Stimulated activated CD4-positive, alpha-beta T cell treated with anti-CD3 and anti-CD28 coated beads, Interleukin-12 subunit alpha, Interleukin-12 subunit beta, amount 100 ng/mL, for 4 hours (primary cell): ENCODE measurements at places on chromosomes 11 and 22.

- DNase-seq: peak; percentile 47
Measured at GRCh38 chr22:19889951-19890350, 35.3 kb upstream of the GNB1L start.

DNA sequence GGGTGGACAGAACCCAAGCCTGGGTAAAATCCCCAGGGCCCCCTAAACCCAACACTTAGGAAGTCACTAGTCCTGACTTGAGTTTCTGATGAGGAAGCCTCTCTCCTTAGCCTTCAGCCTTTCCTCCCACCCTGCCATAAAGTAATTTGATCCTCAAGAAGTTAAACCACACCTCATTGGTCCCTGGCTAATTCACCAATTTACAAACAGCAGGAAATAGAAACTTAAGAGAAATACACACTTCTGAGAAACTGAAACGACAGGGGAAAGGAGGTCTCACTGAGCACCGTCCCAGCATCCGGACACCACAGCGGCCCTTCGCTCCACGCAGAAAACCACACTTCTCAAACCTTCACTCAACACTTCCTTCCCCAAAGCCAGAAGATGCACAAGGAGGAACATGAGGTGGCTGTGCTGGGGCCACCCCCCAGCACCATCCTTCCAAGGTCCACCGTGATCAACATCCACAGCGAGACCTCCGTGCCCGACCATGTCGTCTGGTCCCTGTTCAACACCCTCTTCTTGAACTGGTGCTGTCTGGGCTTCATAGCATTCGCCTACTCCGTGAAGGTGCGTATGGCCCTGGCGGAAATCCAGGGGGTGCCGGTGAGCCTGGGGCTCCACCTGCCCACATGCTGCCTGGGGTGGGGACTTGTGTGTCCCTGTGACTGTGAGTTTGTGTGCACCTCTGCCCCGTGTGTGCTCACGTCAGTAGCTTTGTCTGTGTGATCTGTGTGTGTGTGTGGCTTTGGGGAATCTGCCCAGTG is at the start of gene IFITM1:
TSS of gene IFITM1 (plus strand) at position 254 of the 767 bp plus-strand sequence. CDS start at position 385, 131 bp downstream.
- no peak for DNase-seq

DNA sequence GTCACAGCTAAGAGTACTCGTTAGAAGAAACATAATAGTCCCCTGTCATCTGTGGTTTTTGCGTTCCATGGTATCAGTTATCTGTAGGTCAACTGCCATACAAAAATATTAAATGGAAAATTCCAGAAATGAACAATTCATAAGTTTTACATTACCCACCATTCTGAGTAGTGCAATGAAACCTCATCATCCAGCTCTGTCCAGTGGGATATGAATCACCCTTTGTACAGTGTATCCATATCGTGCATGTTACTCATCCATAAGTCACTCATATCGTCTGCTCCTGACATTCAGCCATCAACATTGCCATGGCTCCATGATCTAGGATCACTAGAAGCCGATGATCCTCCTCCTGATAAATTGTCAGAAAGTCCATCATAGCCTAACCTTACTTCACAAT is 174.9 kb upstream of the C11orf87 start:
- no peak for DNase-seq

- DNase-seq: no peak
Measured at GRCh38 chr11:16318320-16318719, 38.0 kb downstream of the SOX6 start.

DNA sequence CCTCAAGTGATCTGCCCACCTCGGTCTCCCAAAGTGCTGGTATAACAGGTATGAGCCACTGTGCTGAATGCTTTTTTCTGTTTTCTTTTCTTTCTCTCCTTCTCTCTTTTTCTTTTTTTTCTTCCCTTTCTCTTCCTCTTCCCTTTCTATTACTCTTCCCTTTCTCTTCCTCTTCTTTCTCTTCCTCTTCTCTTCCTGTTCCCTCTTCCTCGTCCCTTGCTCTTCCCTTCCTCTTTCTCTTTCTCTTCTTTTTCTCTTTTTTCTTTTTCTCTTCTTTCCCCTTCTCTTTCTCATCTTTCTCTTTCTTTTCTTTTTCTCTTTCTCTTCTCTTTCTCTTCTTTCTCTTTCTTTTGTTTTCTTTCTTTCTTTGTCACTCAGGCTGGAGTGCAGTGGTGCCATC is 1.2 kb downstream of the OOSP1 start:
- no peak for DNase-seq

DNA sequence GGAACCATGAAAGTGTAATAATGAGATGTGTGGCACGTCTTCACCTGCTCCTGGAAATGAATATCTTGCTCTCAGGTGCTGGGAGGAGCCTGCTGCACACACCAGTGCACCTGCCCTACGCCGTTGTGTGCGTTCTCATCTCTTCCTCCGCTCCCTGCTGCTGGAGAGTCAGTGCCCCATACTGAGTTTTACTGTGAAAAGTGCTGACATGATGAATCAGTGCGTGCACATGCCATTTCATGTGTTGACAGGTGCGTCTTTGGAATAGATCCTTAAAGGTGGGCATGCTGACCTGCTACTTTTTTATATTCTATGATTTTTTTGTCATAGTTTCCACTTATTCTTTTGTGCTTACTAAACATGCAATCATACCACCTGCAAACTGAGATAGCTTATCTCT is 1015.8 kb downstream of the BRD1 start:
- DNase-seq: no peak

- no peak for DNase-seq
Measured at GRCh38 chr11:102118937-102119336, 8.7 kb downstream of the YAP1 start.

DNA sequence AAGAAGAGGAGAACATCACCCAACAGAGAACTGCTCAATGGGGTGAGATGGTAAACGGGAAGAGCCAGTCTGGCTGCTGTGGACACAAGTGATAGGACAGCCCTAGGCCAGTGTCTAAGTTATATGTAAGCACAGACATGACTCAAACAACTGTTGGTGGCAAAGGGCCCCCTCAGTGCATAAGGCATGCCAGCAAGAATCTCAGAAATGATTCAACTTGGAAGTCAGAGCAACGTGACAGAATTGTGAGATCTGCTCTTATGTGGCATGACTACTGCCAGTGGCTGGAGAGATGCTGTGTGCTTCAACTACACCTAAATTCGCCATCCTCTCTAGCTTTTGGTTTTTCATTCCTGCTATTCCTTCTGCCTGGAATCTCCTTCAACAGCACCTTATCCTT is 7.4 kb downstream of the SLN start:
- no peak for DNase-seq

DNA sequence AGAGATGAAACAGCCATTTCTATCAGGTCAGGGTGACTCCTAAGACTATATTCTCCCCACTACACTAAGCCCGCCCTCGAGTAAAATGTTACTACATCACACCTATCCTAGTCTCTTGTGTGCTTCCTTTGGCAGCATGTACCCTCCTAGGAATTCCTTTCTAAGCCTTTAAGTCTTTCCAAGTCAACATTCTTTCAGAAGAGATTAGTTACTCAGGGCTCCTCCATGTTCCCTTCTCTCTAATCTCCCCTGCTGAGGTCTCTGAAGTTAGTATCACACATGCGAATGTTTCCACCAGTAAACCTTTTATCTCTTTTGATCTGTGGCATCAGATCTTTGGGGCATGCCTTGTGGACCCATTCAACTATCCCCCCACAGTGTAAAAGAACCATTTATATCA is 873.7 kb upstream of the FAT3 start:
- DNase-seq: no peak

DNA sequence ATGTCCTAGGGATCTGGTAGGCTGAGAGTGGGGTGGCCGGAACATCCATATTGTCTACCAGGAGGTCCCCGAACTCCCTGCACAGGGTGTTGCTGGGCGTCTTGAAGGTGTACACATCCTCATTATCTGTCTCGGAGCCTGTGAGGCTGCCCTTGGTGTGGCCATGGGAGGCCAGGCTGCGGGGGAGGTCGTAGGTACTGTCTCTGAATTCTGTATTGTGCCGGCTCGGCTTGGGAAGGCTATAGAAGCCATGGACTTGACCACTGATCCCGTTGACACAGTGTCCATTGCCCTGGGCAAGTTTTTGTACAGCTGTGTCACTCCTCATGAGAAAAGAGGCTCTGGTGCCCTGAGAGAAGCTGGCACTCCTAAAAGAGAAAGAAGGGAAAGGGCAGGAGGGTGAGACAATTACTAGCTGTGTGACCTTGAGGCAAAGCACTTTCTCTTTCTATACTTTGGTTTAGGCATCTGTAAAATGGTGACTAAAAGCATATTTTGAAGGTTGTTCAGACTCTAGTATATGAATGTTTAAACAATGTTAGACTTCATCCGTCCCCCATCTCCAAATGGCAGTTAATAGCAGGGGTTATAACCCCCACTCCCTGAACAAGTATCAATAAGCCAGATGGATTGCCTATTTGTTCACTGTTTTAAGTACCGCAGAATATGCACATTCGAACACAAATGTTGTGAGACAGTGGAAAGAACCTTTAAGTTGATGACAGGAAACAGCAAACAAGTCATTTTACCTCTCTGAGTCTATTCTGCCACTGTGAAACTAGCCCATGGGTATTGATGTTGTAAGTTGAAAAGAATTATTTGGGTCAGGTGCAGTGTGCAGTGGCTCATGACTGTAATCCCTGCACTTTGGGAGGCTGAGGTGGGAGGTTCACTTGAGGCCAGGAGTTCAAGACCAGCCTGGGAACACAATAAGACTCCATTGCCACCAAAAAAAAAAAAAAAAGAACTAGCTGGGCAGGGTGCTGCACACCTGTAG is 38.3 kb downstream of the USP35 start:
- no peak for DNase-seq

- no peak for DNase-seq
Measured at GRCh38 chr11:117820516-117820915, 4.0 kb downstream of the FXYD2 start.

- DNase-seq: no peak
Measured at GRCh38 chr11:64450168-64450560, 91.2 kb downstream of the RPS6KA4 start.

DNA sequence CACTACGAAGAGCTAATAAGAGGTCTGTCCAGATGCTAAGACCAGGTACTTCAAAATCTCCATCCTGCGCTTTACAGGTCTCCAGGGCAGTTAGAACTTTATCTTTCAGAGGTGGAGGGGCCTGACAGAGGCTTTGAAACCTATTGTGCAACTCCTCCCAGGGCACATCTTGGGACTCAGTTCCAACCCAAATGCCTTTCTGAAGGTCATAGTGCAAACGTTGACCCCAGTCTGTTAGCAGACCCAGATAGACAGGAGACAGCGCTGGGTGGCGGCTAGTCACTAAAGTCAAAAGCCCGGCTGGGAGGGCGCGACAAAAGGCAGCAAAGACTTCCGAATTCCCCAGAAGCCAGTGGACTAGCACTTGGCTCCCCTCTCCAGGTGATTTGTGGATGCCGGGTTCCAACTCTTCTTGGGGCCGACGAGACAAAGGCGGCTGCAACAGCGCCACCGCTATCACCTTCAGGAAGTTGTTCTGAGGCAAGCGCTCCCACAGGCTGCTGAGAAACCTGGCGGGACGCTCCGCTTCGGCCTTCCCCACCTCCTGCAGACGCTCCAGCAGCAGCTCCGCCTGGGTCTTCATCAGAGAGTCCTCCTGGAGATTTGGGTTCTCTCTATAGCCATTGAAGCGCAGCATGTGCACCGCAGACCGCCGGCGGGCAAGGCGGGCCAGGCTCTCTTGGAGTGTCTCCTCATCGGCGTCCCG is 728 bp downstream of the FANCF start:
- peak; percentile 58 for DNase-seq

- DNase-seq: no peak
Measured at GRCh38 chr11:76776472-76776871, 6.7 kb upstream of the TSKU start.

- no peak for DNase-seq
Measured at GRCh38 chr11:76602431-76602861, 68.1 kb downstream of the LRRC32 start.

DNA sequence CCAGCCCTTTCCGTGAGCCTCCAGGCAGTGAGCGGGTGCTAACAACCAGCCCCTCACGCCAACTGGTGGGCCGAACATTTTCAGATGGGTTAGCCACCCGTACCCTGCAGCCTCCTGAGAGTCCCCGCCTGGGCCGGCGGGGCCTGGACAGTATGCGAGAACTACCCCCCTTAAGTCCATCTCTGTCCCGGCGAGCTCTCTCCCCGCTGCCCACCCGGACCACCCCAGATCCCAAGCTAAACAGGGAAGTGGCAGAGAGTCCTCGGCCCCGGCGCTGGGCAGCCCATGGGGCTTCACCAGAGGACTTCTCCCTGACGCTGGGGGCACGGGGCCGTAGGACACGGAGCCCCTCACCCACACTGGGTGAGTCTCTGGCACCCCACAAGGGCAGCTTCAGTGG is 20.6 kb downstream of the PHLDB1 start:
- no peak for DNase-seq

DNA sequence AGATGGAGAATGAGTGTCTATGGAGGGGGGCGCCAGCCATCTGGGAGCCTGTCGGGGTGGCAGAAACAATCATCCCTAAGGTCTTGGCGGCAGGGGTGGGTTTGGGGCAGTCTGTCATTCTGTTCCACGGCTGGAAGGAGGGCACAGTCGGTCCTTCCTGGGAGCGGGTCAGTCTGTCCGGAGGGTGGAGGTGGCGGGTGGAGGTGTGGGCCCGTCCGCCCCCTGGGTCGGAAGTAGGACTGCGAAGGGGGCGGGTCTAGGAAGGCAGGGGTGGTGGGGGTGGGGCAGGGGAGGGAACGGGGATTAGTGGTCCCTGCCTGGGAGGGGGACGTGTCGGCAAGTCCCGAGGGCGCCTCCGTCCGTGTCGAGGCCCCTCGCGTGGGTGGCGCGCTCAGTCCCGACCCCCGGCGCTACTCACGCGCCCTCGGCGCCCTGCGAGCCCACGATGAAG is 461 bp downstream of the TBC1D10A start:
- DNase-seq: peak; percentile 30

GRCh38 chr11:9565822-9566560 is 7.5 kb upstream of the WEE1 start:
- DNase-seq: peak; percentile 27

DNA sequence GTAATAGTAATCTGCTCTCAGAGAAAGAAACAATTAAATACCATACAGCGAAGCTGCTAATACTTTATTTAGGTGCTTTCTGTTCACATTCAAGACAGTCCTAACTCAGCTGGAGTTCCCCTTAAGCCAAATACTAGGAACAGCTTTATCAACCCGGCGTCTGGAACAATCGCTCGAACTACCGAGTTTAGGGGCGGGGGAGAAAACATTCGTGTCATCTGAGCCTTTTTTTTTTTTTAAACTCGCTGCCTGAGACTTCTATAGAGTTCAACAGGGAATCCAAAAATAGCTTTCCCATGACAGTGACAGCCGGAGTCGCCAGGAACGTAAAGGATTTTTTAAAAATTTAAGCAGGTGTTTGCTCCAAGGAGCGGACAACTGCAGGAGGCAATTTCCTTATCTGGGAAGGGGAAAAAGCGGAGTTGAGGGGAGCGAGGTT is 852 bp downstream of the TRAF6 start:
- peak; percentile 19 for DNase-seq

- DNase-seq: no peak
Measured at GRCh38 chr11:14673824-14674405, 30.3 kb downstream of the PDE3B start.

GRCh38 chr11:77191823-77192495 is 63.9 kb downstream of the MYO7A start:
- DNase-seq: peak; percentile 47

GRCh38 chr11:102966011-102966410 is 10.5 kb upstream of the MMP13 start:
- DNase-seq: no peak
